Activated CD8-positive, alpha-beta memory T cell treated with anti-CD3 and anti-CD28 coated beads for 1 hour (primary cell): ENCODE measurements at places on chromosomes 3 and 15.

- no peak for DNase-seq
Observed at GRCh38 chr15:48596841-48597240, 48.7 kb downstream of the FBN1 start.

DNA sequence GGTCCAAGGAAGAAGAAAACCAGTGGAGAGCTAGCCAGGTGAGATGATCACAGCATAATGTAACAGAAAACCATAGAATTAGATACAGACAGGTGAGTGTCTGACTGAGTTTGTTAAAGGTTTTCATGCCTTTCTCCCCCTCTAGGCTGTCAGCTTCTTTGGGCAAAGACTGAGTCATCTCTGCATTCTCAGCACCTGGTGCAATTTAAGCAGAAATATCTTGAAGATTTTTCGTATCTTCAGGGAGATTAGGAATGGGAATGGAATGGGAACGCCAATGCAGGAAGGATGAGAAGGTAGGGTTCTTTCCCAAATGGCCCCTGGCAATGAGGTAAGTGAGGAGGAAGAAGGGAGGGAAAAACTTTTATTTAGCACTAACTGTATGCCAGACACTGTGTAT, 122.0 kb upstream of the SLC7A14 start:
- no peak for DNase-seq

DNA sequence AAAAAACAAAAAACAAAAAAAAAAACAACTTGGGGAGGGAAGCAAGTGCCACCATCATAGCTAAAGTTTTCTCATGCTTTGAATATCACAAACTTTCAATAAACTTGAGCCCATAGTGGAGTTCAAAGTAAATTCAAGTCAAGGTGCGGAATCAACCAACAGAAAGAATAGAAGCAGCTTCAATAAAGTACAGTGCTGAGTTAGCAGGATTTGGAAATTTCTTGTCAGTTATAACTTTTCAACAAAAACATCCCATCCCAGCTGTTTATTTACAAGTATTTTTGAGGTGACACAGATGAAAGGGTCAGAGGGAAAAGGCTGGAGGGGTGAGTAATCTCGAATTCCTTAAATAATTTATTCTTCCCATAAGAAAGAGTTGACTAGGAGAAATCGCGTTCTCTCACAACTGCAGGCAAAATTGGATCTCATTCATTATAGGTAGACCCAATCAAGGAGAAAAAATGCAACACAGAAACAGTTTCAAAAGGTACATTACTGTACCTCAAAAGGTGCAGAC, 477.4 kb upstream of the RASGRP1 start:
- DNase-seq: no peak

DNA sequence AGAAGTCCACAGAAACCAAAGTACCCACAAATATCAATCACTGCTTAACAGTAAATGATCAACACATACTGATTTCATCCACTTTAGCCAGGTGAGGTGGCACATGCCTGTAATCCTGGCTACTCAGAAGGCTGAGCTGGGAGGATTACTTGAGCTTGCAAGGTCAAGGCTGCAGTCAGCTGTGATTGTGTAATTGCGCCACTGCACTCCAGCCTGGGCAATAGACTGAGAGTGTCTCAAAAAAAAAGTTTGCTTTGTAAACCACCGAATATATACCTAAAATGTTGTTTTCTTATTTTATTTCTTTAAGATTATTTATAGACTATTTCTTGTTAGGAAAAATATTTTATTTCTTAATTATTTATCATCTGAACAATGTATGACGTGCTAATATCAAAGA, 8.7 kb upstream of the ATP13A4 start:
- DNase-seq: no peak

DNA sequence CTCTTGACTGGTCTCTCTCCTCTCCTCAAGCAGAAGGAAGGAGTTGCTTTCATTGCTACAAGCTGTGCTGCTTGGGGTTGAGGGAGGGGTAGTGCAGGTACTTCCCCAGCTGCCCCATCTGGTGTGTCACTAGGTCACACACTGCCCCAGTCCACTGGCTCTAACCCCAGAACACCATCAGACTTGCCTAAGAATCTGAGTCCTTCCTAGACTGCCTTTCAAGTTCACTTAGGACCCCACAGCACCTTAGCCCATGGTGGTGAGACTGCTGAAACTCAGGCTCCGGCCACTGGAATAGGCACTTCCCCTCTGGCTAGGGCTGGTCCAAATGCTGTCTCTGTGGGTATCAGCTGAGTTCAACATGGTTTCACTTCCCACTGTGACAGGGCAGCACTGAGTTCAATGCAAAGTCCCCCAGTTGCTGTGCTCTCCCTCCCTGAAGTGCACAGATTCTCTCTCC, 279.7 kb upstream of the GOLGA6L4 start:
- no peak for DNase-seq

DNA sequence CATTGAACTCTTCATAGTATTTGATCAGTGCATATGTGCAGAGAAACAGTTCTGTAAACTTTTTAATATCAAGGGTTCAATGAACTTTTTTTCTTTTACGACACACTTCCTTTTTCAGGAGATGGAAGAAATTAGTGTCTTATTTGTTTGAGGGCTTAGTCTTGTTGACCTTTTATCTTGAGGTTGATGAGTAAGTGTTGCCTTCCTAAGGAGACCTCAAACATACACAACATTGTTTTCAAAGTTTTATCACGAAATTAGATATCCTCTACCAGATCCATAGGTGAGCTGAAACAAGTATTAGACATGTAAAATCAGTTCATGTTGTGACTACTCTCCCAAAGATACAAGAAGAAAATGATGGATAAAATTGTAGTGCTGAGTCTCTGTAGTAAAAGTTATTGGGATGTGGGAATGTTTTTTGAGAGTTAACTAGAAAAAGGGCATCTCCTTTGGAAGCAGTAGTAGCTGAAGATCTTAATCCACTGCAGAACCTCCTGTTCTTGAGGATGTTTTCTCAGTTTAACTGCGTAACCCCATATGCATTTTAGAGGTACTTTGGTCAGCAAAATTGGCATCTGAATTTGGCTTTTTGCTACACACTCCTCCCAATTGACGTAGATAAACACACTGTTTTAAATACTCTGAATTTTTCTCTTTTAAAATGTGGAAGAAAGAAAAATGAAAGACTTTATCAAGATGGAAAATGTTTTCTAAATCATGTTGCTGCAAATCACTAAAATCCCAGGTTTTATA, 116.8 kb downstream of the GALK2 start:
- no peak for DNase-seq

GRCh38 chr3:41682382-41682781, 279.5 kb downstream of the ULK4 start:
- DNase-seq: no peak

DNA sequence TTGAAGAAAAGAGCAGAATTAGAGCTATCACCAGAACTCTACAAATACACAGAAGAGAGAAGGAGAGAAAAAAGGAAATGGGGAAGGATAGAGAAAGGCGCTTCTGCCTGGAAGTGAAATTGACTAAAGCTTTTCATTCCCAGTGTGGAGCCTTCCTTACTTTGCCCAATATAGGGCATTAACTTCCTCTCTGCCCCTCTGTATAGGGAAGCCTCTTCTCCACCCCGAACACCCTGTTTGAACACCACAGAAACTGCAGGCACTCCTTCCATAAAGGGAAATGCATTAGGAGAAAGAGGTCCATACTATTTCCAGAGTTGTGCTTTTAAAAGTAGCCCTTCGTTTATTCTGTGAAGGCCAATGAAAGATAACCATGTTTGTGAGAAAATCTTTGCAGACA, 248.5 kb downstream of the RAP2B start:
- DNase-seq: no peak

DNA sequence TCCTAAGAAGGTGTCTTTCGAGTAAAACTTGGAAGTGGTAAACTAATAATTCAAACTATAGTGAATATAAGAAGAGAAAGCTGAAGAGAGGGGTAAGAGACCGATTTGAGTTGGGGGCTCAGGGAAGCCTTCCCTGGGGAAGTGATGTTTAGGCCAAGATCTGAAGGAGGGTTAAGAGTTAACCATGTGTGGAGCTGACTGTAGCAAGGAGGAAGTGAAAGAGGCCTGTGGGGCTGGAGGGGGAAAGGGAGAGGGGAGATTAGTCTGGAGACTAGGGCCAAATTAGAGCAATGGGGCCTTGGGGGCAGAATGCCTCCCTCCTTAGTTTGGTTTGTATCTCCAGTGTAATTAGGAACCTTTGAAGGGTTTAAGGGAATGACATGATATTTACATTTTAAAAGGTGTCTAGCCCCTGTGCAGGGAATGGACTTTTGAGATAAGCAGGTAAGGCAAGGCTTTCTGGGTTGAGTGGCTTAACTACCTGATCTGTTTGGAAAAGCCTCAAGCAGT, 2.2 kb downstream of the ZNF592 start:
- no peak for DNase-seq

GRCh38 chr3:130312374-130312773, 33.1 kb upstream of the COL6A5 start:
- no peak for DNase-seq

- no peak for DNase-seq
Observed at GRCh38 chr3:110236976-110237610, 834.5 kb upstream of the NECTIN3 start.

DNA sequence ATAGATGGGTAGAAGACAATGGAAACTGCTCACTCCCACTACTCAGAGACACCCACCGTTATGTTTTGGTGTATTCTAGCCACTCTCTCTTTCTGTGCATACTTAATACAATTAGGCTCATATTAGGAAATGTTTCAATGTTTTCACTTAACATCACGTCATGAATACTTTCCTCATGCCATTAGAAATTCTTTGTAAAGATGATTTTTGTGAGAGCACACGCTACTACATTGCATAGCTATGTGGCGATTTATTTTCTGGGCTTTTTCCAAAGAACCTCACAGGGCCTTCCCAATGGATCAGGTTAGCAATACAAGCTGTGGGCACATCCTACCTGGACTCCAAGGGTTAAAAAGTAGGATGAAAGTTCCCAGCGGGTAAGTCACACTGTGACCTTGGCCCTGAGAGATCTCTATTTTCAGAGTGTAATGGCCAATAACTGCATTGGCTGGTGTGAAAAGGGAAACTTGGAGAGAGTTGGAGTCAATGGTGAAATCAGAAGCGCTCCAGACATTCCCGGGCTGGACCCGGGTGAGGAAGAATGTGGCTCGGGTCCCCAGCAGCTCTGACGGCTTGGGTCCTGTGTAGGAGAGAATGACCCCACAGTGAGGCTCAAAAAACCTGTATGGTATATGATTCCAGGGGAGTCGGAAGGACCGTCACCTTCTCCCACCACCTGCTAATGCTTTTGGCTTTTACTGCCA, 25.8 kb upstream of the TGM5 start:
- DNase-seq: no peak

GRCh38 chr3:186512570-186513302, 31.4 kb downstream of the CRYGS start:
- DNase-seq: no peak

- DNase-seq: no peak
Observed at GRCh38 chr15:37824717-37825382, 109.6 kb upstream of the TMCO5A start.
